Activated CD4-positive, alpha-beta T cell treated with anti-CD3 and anti-CD28 coated beads for 24 hours (primary cell): ENCODE measurements at places on chromosomes 6 and 20.
A peak's percentile ranks its signal among the peaks of the same experiment; 100 is the strongest.

DNA sequence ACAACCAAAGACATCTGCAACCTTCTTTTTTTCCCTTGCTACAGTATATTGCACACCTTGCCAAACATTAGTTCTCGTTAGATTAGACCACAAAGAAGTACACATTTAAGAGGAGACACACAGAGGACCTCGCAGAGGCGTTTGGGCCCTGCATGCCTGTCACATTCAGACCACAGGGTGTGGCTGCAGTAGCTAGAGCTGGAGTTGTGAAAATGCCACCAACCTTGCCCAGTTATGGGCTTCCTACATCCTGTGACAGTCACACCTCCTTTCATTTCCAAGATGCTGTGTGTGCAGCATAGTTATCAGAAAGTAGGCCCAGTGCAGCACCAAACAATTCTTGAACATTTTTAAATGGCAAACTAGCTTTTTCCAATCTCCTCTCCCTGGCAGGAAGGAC lies 2.4 kb downstream of the SYNE1 start:
- DNase-seq, result no peak

- no peak for DNase-seq
Observed at GRCh38 chr6:136059308-136059707, 190.8 kb downstream of the MTFR2 start.

GRCh38 chr6:13228264-13229204 lies 99.8 kb downstream of the TBC1D7 start:
- no peak for DNase-seq

GRCh38 chr6:24827162-24827561 lies 28.4 kb upstream of the ARMH2 start:
- DNase-seq, result no peak

- DNase-seq, result peak; percentile 65
Observed at GRCh38 chr6:53484476-53485280, 60.2 kb downstream of the GCLC start.

DNA sequence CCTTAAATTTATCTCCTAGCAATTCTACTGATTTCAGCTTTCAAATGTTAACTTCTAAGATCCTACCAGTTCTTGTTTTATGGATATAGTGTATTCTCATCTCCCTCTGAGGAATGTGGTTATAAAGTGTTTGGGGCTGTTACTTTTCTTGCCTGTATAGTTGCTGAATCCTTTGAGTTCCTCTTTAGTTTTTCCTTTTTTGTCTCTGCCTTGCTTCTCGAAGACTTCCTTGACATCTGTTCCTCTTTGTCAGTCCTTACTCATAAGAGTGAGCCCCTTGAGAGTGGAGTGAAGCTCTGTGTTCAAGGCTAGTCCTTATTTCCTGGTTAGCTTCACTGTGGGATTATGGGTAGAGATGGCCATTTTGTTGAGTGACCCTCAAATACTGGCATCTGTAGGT lies 84.6 kb downstream of the ELOVL4 start:
- no peak for DNase-seq

GRCh38 chr20:61998343-61999121 lies 67.1 kb downstream of the TAF4 start:
- DNase-seq, result no peak

- no peak for DNase-seq
Observed at GRCh38 chr6:136148051-136148450, 102.1 kb downstream of the MTFR2 start.

DNA sequence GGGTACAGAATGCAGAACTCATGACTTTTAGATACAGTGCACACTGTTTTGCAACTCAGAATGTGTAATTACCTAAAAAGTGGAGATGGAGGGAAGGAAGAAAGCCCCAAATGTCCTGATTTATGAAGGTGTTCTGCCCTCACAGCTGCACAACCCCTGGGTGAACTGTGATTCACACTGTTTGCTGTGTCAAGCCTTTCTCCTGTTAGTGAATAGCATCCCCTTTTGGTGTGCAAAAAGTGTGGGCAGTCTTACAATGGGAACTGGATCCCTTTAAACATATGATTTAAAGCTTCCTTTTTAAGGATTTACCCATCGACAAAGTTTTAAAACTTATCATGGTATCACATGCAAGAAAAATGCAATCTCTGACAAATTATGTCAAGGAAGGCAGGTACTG lies 633.4 kb upstream of the EPHA7 start:
- DNase-seq, result no peak

DNA sequence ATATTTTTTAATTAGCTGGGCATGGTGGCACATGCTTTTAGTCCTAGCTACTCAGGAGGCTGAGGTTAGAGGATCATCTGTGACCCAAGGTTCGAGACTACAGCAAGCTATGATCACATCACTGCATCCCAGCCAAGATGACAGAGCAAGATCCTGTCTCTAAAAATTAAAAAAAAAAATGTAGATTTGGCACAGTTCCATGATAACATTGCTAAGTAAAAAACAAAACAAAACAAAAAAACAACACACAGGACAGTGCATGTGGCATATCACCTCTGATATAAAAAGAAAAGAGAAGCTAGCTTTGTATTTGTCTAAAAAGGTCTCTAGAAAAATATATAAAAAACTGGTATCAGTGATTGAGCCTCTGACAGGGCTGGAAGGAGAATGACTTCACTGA lies 24.6 kb downstream of the RNF24 start:
- DNase-seq, result no peak

DNA sequence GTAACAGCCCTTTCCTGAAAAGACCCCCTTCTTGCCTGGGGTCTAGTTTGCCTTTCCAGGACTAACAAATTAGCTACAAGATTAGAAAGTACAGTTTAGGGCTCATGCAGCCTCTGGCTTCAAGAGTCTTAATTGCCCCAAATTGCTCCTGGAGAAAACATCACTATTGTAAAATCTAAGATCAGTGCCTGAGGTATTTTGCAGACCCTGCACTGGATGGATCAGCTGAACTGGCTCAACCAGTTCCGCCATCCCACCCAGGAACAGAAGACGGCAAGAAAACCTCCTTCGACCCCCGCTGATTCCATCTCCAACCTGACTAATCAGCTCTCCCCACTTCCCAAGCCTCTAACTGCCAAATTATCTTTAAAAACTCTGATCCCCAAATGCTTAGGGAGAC lies 236.5 kb upstream of the KCNG1 start:
- DNase-seq, result no peak

DNA sequence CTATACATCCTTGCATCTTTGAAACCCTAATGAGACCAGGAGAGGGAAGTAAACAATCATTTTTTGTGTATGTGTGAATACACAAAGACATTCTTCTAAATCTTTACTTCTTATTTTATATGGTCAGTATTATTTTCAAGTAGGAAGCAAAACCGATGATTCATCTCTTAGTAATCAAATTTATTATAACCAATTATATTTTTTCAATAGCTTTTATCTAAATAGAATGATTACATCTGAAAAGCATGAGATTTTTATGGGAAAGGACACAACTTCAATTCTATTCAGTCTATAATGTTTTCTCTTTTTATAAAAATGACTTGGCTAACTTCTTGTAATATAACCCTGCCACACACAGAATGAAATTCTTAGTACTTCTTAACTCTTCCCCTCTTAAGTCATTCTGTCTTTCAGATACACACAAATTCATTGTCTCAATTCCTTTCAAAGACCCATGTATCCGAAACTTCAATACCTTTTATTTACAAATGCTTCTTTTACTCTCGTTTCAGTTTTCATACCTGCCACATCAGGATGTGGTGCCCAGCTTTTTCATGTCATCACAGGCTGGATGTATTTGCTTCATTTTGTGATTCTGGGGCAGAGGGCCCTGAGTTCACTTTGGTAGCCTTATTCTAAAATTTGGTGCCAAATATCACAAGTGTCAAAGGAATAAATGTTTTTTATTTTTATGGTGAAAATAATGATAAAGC lies 227.0 kb downstream of the PHF3 start:
- DNase-seq, result no peak

DNA sequence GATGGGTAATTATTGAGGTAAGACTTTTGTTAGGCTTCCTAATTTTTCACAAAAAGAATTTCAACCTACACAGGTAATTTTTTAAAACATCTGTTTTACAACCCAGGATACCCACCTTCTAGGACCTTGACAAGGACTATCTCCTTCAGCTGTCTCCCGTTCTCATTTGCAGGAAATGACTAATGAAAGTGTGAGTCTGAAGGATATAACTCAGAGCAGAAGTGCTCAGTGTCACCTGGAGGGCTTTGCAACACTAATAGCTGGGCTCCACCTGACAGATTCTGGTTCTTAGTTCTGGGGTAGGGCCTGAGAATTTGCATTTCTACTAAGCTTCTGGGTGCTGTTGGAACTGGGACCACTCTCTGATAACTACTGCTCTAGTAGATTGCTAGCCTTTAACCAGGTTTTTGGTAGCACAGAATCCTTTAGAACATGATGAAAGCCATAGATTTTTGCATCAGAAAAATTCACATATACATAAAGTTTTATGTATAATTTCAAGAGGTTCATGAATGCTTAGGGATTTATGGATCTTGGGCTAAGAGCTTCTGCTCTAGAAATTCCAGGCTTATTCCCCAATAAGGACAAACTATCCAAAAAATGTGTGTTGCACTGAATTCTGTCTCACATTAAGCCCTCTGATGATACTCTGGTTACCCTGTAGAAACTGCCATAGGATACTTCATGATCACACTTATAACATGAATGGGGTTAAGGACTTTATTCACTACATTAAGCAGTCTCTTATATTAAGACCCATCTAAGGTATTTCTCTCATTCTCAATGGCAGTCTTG lies 30.3 kb downstream of the AK9 start:
- no peak for DNase-seq

GRCh38 chr20:38997622-38998021 lies 35.5 kb downstream of the DHX35 start:
- peak; percentile 15 for DNase-seq

- DNase-seq, result no peak
Observed at GRCh38 chr20:1320902-1321653, 7.9 kb downstream of the SDCBP2 start.

- DNase-seq, result peak; percentile 32
Observed at GRCh38 chr20:58306421-58307261, 2.9 kb upstream of the RAB22A start.

- no peak for DNase-seq
Observed at GRCh38 chr6:47680051-47680450, 18.3 kb upstream of the ADGRF4 start.

GRCh38 chr6:39432330-39433025 lies 110.0 kb upstream of the KCNK16 start:
- DNase-seq, result no peak

GRCh38 chr6:811831-812230 lies 118.9 kb upstream of the EXOC2 start:
- no peak for DNase-seq

GRCh38 chr6:54244430-54244829 lies 63.8 kb upstream of the TINAG start:
- DNase-seq, result no peak

- no peak for DNase-seq
Observed at GRCh38 chr20:64064145-64064698, 1.2 kb downstream of the TCEA2 start.

DNA sequence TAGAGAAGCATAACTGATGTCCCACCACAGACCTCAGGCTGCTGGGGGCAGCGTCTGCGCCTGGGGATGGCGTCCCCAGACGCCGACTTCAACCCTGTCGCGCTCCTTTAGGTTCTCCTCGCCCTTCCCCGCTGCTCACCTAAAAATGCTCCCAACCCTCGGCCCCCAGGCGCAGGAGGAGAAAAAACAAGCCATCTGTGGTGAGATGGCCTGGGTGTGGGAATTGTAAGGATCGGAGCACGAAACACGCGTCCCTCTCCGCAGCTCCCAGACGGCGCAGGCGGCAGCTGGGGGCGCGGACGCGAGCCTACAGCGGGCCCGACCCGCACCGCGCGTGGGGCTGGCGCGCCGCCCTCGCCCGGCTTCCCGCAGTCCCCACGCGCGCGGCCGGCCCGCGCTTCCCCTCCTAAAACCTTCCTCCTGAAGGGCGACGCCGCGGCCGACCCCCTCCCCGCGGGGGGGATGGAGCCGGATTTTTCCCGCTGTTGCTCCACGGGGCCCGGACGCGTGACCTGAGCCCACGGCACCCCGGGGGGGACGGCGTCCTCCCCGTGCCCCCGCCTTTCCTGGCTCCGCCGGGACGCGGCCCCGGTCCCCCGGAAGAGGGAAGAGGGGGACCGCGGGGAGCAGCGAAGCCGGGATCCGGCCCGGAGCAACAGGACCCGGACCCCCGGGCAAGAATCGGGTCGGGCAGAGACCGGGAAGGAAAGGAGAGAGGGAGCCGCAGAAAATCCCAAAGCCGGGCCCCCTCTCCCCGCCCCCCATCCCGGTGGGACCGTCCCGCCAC lies 611 bp downstream of the EPB41L2 start:
- DNase-seq, result no peak

- DNase-seq, result no peak
Observed at GRCh38 chr20:13626724-13627123, 12.0 kb downstream of the TASP1 start.

- DNase-seq, result no peak
Observed at GRCh38 chr6:79602859-79603258, 28.3 kb upstream of the SH3BGRL2 start.

- DNase-seq, result no peak
Observed at GRCh38 chr20:9203081-9203447, 134.2 kb downstream of the PLCB4 start.

- DNase-seq, result no peak
Observed at GRCh38 chr20:60283281-60283680, 325.1 kb downstream of the CDH26 start.

GRCh38 chr6:30570740-30571074 lies 535 bp upstream of the ABCF1 start:
- no peak for DNase-seq

GRCh38 chr6:125586074-125586473 lies 163.4 kb upstream of the HEY2 start:
- DNase-seq, result no peak

GRCh38 chr20:63055575-63056235 lies 48.9 kb upstream of the BHLHE23 start:
- no peak for DNase-seq

GRCh38 chr20:61634376-61635145 lies 382.5 kb downstream of the CDH4 start:
- DNase-seq, result no peak

- no peak for DNase-seq
Observed at GRCh38 chr6:79404677-79405076, 132.6 kb downstream of the LCA5 start.

- no peak for DNase-seq
Observed at GRCh38 chr6:90397047-90397446, 100.4 kb upstream of the BACH2 start.
